ENCODE measurements at places on chromosomes 1 and 21.

DNA sequence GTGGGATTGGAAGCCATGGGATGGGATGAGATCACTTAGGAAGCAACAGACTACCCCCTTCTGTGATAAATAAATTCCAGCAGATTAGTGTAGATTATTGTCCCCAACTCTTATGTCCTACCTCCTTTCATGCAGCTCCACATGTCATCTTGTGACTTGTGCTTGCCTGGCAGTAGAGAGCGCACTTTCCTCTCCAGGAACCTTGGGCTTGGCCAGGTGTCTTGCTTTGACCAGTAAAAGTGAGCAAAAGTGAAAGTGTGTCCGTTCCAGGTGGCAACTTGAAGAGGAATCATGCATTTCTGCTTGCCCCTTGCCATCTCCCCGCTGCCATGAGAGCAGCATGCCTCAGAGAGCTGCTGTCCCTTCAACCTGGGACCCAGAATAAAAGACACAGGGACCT is 122.9 kb upstream of the ERG start:
- no peak for DNase-seq

DNA sequence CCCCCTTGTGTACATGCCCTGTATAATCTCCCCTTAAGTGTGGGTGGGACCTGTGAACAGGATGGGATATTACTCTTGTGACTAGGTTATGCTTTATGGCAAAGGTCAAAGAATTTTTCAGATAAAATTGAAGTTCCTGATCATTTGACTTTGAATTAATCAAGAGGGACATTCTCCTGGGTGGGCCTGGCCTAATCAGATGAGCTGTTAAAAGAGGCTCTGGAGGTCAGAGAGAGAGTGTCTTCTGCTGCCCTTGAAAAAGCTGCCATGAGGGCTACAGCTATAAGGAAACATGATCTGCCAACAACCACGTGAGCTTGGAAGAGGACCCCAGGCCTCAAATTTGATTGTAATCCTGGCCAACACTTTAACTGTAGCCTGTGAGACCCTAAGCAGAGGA is 125.6 kb upstream of the CSF3R start:
- DNase-seq = no peak

GRCh38 chr1:225299624-225300023 is 128.2 kb downstream of the LBR start:
- DNase-seq = no peak

DNA sequence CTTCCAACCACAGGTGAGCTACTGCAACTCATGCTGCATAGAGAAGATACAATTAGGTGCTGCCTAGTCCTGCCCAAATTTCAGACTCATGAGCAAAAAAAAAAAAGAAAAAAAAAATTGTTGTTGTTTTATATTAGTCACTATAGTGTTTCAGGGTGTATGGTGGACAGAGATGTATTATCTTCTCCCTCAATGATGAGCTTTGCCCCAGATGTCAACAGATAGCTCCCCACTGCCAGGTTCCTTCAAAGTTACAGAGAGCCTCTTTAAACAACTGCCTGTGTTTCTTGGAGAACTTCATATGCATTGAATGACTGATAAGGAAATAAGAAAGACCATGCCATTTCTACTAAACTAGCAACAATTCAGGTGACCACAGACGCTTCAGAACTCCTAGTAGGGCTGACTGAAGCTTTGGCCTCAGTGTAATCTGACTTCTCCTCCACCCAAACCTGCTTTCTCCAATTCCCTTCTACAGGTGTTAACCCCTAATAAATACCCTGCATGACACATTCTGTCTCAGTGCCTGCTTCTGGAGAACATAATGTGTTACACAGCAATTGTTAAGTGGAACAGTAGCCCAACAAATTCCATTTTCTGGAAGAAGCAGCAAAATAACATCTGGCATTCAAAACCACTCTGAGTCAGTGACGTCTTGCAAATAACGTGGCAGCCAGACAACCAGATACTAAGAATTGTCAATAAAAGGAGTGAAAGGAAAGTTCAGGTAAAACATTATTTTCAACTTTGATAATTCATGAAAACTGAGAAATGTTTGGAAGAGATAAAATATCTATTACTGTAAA is 147.7 kb downstream of the CDC42BPA start:
- no peak for DNase-seq

- no peak for DNase-seq
Observed at GRCh38 chr1:34342334-34342733, 165.6 kb downstream of the C1orf94 start.

- DNase-seq = no peak
Observed at GRCh38 chr1:47805018-47805417, 192.2 kb downstream of the TRABD2B start.

- no peak for DNase-seq
Observed at GRCh38 chr1:95313527-95313926, 79.5 kb downstream of the RWDD3 start.

DNA sequence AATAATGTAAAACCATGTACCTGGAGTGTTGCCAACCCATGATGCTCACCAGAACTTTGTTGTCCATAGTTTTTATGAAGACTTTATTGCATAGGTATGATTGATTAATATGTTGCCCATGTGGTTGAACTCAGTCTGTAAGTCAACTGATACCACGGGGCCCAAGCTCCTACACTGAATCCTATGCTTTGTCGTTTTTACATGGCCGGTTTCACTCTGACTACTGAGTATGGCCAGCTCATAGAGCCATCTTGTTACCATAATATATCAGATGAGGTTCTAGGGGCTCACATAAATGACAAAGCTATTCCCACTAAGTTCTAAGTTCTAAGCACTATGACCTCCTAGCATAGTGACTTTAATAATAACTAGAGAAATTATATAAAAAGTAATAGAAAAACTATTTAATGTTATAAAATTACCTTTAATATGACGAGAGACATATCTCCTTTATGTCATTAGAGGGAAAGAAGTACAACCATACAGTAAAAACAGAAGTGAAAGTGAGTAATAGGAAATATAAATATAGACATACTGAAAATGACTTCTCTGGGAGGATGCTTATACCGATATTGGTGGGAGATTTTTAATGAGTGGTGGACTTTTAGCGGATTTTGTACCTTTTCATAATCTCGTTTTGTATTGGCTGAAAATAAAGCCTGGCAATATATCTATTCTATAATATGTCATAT is 983.4 kb upstream of the PRMT6 start:
- DNase-seq = no peak

DNA sequence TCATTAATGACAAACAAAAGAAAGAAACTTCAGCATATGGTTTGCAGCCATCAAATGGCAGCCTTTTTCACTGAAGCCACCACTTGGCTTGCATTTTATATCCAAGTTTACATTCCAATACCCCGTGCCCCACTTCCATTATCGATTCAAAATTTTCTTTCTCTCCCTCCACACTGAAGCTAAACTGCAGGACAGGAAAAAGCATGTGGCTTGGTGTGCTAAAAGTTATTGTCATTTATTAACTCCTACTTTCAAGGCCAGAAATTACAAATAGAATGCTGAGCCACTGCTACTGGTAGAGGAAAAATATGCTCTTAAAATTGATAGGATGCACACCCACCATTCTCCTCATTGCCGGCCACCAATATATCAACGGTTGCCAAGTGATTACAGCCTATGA is 351.6 kb upstream of the DUSP10 start:
- DNase-seq = no peak

- DNase-seq = no peak
Observed at GRCh38 chr1:38589036-38589435, 270.5 kb downstream of the RRAGC start.

GRCh38 chr1:68620571-68620970 is 123.7 kb upstream of the DEPDC1 start:
- DNase-seq = no peak

GRCh38 chr1:232428786-232429530 is 201.0 kb downstream of the SIPA1L2 start:
- no peak for DNase-seq

DNA sequence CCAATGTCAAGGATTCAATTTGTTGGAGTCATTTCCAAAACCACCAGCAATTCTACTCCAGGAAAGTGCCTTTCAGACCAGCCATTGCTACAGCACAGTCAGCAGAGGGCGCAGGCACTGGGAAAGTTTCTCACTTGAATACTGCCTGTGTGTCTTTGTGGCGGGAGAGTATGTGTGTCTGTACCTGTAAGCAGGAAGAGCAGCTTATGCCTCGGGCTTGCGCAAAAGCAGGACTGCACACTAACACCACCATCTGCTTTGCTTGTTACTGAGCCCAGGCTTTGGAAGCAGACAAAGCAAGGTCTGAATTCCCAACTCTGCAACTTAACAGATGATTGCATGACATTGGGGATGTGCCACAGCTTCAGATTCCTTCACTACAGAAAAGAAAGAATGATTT is 7.0 kb upstream of the CTSE start:
- peak; percentile 68 for DNase-seq

- no peak for DNase-seq
Observed at GRCh38 chr1:217230412-217230811, 400.5 kb downstream of the GPATCH2 start.

DNA sequence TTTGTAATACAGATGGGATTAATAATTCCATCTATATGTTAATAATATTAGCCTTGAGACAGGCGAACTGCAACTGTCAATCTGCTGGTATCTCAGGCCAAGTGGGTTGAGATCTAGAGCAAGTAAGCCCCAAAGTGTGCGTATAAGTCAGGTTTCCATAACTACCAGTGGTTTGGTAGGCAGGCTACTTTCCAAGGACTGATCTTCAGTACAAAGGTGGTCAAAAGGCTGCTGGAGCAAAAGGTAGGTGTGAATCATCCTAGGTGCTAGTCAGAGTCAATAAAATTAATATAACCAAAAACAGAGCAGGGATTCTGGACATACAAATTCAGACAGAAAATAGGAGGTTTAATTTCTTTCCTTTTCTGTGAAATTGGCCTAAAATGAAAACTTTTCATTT is 328.0 kb downstream of the TGFB2 start:
- DNase-seq = no peak

GRCh38 chr1:26378088-26378878 is 5.7 kb upstream of the ZNF683 start:
- DNase-seq = peak; percentile 56

- DNase-seq = no peak
Observed at GRCh38 chr21:44919111-44919912, 1.4 kb downstream of the ITGB2 start.

DNA sequence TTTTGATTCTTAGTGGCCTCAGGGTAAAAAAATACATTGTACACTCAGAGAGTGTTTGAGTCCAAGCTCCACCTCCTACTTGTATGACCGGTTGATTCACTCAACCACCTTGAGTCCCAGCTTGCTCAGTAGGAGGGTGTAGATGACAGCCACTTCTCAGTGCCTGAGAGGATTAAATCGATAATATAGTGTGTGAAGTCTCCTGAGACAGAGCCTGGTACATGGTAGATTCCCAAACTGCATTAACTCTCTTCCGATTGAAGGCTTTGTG is 38.4 kb downstream of the NCMAP start:
- DNase-seq = no peak

DNA sequence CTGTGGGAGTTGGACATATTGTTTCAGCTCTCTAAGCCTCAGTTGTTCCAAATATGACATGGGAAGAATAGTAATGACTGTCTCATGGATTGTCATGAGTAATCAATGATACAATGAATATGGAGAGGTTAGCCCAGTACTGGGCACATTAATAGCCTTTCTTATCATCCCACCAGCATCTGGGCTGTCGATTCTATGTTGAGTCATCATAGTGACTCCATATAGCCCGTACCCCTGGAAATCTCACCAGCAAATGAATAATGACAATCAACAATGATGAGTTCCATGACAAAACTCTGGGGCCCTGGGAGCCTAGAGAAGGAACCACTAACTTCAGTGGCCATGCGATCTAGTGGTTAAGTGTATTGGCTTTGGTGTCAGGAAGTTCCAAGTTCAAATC is 39.7 kb upstream of the GJB5 start:
- DNase-seq = no peak

- DNase-seq = no peak
Observed at GRCh38 chr1:33456502-33456886, 16.0 kb upstream of the ZSCAN20 start.

Measured in stimulated activated CD4-positive, alpha-beta T cell treated with anti-CD3 and anti-CD28 coated beads, Interleukin-4, amount 100 ng/mL, for 1 hour (primary cell).